GM19239 (cell line): ENCODE measurements at places on chromosomes 7 and 10.

GRCh38 chr7:50265968-50266634 lies 38.4 kb upstream of the IKZF1 start:
- no peak for DNase-seq

- no peak for DNase-seq
Observed at GRCh38 chr10:78658645-78659597, 409.8 kb upstream of the ZMIZ1 start.

DNA sequence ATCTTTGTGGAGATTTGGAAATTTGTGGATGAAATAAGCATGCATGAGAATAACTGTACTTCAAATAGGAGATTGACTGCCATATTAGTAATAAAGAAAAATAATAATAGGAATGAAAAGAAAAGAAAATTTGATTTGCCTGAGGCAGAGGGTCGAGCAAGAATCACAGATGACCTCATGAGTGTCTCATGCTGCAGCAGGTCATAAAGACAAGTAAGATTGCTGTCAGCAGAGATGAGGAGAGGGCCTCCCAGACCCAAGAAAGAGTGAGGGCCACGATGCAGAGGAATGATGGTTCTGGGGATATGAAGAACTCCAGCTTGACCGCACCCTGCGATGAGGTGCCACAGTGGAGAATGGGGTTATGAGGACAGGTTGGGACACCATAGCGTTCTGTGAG lies 39.2 kb downstream of the TOMM7 start:
- DNase-seq: no peak

- DNase-seq: no peak
Observed at GRCh38 chr10:104406715-104407650, 53.4 kb downstream of the CFAP58 start.

DNA sequence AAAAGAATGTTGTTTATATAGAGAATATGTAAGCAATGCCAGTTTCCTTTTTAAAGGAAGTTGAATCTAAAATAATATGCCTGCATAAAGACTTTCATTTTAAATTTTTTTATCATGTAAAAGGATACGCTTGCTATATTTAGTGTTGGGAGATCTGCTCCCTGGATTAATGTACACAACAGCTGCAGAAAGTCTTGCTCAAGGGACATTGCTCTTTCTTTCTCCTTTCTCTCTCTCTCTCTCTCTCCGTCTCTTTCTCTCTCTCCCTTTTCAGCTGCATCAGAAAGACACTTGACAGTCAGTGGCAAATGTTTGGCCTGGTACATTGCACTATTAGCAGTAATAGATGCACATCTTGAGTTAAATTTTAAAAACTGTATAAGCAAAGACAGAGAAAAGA lies 739 bp downstream of the MYPN start:
- no peak for DNase-seq

DNA sequence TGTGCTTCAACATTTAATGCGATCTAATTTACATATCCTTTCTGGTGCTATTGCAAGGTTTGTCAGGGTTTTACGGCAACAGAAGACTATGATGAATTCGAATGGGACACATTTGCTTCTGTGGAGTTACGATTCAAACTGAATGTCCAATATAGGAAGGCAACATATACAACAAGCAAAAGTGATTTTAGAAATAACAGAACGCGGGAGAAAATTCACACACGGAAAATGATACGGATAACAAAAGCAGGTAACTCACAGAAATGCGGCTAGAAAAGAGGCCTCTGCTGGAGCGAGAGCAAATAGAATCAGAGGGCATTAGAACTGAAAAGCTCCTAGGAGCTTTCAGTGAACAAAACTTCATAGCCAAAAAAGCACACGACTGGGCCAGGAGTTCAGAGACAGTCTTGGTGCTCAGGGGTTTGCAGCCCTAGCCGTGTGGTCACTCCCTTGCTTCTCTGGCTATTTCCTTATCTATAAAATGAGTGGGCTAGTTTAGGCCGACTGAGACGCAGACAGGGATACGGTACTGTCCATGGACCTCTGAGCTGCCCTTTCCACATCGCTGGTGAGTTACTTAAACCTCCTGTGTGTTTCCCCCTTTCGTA lies 557 bp upstream of the TAX1BP1 start:
- no peak for DNase-seq

GRCh38 chr7:107036535-107036934 lies 8.0 kb upstream of the PRKAR2B start:
- no peak for DNase-seq

- DNase-seq: no peak
Observed at GRCh38 chr10:102492983-102493382, 9.5 kb downstream of the ACTR1A start.

GRCh38 chr10:98567391-98568133 lies 120.8 kb upstream of the HPS1 start:
- no peak for DNase-seq

GRCh38 chr7:8442051-8442813 lies 8.8 kb downstream of the NXPH1 start:
- DNase-seq: no peak

- DNase-seq: no peak
Observed at GRCh38 chr10:110985497-110986275, 66.3 kb downstream of the SHOC2 start.

DNA sequence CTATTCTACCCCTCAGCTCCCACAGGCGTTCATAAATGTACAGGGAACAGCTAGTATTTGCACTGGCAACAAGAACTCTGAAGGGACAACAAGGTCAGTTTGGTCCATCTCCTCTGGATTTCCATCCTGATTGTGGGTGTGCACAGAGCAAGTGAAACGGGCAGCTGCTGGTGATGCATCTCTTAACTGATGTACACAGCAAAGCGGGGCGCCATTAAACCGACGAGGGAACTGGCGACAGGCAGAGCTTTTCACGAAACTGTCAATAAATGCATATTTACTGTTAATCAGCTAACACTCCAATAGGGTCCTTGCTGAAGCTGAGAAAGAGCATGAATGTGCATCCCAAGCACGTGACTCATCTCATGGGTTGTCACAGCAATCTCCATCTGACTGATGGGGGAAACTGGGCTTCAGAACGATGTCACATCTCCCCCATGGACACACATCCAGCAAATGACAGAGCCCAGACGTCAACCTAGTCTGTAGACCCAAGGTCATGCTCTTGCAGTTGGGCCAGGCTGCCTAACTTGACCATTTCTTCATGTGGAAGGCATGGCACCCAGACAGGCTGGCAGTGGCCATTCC lies 54.2 kb downstream of the FAM53B start:
- no peak for DNase-seq

GRCh38 chr7:156747718-156748117 lies 107.1 kb downstream of the RNF32 start:
- no peak for DNase-seq

GRCh38 chr10:96072674-96073073 lies 29.3 kb downstream of the CCNJ start:
- DNase-seq: no peak

DNA sequence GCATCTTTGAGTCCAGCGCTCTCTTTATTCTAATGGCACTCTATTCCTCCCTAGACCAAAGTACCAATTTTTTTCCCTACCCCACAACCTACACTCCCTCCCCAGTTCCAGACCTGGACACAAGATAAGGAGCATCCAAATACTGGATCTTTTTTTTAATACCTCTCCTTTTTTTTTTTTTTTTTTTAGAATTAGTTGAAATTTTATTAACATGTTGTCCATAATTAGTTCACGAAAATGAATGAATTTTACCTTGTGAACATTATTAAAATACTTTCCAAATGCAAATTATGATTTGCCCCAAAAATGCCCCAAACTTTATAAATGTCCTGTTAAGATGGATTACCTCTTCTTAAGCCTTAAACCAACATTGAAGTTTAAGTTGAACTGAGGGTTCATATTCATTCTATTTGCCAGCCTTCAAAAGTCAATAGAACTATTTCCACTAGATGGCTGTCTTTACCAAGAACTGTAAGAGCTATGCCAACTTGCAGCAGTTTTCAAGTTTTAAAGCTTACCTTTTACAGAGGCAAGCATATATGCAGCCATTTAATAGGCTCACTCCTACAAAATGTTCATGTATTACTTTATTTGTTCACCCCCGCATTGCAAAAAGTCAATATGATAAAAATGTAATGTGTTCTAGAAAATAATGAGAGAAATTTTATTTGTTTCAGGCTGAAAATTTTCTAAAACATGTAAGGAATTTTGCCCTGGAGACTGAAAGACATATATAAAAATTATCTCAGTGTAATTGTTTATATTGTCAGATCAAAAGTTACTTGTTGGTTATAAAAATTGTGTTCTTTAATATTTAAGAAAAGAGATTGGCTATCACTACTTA lies 39.7 kb upstream of the TNKS2 start:
- DNase-seq: peak; percentile 9

GRCh38 chr7:42931834-42932651 lies at the start of the genes MRPL32 and PSMA2:
MRPL32 (plus strand) TSS chr7:42932376; CDS start chr7:42932387, 11 bp downstream.
PSMA2 (minus strand) TSS chr7:42932174; CDS start chr7:42932158, 16 bp downstream.
- DNase-seq: peak; percentile 67

DNA sequence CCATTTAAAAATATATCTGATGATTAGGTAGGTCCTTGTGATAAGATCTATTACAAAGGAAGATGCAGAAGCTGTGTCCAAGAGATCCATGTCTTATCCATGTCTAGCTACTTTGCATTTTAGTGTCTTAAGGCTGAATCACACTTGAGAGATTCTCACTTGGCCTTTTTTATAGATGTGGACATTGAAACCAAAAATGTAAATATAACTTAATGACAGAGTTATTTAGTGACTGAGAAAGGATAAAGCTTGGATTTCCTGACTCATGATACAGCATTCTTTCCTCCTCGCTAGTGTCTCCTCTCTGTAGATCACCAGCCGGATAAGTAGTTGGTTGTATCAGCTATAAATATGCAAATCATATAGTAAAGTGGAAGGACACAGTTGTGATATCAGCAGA lies 23.3 kb downstream of the INHBA start:
- no peak for DNase-seq

DNA sequence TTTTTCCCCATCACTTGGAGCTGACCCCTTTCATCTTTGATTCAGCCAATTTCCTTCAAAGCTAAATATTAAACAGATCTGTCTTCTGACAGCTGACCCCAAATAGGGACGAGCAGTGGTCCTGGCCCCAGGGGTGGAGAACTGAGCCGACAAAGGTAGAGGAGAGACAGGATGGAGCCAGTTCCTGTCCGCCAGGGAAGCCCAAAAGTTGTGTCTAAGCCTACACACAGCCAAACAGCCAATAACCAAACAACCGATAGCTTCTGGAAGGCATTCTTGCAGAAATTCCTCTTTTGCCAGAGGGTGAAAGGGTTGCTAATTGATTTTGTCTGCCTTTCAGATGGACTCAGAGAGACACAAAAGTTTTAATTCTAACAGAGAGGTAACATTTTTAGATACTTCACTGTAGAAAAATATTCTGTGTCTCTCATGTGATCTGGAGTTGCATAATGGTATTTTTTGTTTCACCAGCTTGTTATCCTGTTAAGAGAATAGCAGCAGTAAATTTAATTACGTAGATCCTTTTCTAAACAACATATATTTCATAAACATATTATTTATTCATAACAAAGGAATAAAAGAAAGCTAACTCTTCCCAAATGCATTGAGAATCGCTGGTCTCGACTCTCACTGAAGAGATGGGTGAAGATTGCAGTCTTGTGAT lies 161.7 kb upstream of the LYZL1 start:
- no peak for DNase-seq

DNA sequence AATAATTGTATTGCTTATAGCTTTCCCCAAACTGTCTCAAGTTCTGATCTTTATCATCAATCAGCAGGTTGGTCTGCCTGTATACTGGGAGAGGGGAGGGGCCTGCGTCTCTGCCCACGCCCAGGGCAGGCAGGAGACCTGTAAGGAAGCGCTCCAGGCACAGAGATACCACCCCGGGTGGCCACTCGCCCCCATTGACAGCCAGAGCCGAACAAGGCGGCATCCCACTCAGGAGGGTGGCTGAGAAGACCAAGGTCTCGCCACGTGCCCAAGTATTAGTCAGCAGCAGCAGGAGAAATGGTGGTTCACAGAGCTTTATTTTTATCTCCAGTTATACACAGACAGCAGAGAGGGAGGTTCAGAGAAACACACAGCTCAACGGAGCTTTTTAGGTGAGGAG lies 7.2 kb downstream of the STK32C start:
- DNase-seq: no peak
